ENCODE measurements at places on chromosomes 13 and 19. TPM values are rescaled to one million over a fixed set of nuclear protein-coding genes. Genes with fewer than 3 reads are reported as not detected.

NLRP9 gene
- total RNA-seq, result not detected

DNA sequence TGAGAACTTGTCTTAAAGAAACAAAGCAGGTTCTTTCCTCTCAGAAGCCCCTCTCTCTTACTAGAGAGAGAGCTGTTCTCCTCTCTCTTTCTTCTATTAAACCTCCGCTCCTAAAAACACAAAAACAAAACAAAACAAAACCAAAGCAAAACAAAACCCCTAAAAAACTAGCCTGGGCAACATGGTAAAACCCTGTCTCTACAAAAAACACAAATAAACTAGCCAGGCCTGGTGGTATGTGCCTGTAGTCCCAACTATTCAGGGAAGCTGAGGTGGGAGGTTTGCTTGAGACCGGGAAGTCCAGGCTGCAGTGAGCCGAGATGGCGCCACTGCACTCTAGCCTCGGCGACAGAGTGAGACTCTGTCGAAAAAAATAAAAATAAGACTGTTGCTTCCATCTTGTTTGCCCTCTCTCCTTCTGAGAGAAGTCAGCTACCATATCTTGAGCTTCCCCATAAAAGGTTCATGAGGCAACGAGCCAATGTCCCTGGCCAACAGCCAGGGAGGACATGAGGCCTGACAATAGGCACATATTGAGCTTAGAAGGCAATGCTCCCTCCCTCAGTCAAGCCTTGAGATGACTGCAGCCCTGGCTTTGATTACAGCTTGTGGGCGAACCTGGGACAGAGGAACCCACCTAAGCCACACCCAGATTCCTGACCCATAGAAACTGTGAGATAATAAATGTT lies 17.5 kb upstream of the FLT3 start:
- no peak for DNase-seq

PPM1N gene
- not detected for total RNA-seq

NANOS2 gene
- total RNA-seq, result not detected

LNX2 gene
- total RNA-seq, result 33.7 TPM

KPNA3 gene
- 56.3 TPM for total RNA-seq

Data from progenitor cell of endocrine pancreas (in vitro differentiated cells).